NCI-H345 (cell line): ENCODE measurements at places on chromosomes 3 and 15.

- no peak for DNase-seq
These were observed 19.3 kb upstream of the STRIT1 start for GRCh38 chr3:155312781-155313180.

DNA sequence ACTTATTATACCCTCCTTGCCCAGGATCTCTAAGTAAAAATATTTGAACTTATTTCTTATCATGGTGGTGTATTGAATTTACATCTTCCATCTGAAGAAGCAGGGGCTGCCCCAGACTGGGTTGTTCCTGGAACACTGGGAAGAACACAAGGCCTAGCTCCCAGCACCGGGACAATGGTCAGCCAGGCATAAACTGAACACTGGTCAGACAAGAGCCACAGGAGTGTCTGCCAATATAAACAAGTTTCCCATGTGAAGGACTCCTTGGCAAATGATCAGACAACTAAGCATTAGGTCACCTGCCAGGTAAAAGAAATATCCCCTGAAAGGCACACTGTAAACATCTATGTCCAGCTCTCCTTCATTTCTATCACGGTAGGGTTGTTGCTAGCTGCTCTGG is 172.4 kb downstream of the ATP8B4 start:
- DNase-seq, result no peak

DNA sequence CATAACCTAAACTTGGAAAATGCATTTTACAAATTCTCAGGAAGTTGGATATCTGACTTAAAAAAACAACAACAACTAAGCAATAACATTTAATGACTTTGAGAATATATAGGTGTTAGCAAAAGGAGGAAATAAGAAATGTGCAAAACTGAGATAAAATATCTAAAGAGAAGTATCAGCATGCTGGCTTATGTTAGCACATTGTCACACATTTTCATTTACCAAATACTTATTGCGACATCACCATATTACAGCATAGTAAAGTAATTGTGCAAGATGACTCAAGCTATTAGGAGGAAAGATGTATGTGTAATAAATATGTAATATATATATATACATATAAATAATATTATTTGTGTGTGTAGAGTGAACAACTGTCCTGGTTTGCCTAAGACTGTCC is 9.2 kb downstream of the PTX3 start:
- DNase-seq, result no peak

DNA sequence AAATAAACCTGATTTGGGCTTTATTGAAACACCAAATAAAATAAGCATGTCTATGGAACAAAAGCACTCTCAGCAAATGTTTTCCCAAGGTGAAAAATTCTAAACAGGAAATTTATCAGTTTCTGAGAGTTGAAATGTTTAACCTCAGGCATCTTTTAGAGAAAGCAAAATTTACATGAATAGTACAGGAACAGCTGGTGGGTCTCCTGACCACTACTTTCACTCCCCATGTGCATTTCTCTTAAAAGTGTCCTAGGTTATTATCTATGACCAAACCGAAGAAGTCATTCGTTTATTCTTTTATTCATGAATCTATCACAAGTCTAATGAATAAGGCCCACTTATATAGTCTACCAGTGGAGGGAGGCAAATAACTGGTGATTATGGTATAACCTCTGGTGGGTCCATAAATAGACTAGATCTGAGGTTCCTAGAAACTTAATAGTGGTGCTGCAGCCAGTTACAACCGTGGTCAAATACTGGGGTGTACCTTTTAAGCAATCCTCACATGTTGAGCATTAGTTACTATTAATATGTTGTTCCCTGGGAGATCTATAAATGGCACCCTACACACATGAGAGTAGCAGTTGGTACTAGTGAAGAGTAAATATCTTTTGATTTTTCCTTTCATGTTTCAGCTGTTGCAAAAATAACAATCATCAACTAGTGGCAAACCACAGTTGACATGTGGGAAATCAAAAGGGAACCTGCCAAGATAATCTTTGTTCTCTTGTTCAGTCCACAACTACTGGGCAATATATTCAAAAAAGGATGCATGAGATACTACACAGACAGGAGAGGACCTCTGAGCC is 169.3 kb upstream of the STAC start:
- DNase-seq, result no peak

GRCh38 chr3:83953417-83954089 is 1005.2 kb upstream of the CADM2 start:
- no peak for DNase-seq

- DNase-seq, result no peak
These were observed 46.6 kb upstream of the OSBPL11 start for GRCh38 chr3:125641891-125642290.

GRCh38 chr3:184683900-184684560 is 27.8 kb downstream of the MAGEF1 start:
- DNase-seq, result no peak

- peak; percentile 27 for DNase-seq
These were observed at the start of gene DCLK3 for GRCh38 chr3:36763850-36764703. DCLK3 (minus strand) TSS chr3:36764553; CDS start chr3:36764263, 290 bp downstream.

- no peak for DNase-seq
These were observed 7.6 kb upstream of the COL8A1 start for GRCh38 chr3:99630815-99631214.

GRCh38 chr15:58501636-58502188 is 69.9 kb downstream of the LIPC start:
- no peak for DNase-seq

- no peak for DNase-seq
These were observed 17.7 kb downstream of the SLC25A20 start for GRCh38 chr3:48881006-48881405.

GRCh38 chr15:45262906-45263461 is 10.9 kb downstream of the SLC28A2 start:
- no peak for DNase-seq

DNA sequence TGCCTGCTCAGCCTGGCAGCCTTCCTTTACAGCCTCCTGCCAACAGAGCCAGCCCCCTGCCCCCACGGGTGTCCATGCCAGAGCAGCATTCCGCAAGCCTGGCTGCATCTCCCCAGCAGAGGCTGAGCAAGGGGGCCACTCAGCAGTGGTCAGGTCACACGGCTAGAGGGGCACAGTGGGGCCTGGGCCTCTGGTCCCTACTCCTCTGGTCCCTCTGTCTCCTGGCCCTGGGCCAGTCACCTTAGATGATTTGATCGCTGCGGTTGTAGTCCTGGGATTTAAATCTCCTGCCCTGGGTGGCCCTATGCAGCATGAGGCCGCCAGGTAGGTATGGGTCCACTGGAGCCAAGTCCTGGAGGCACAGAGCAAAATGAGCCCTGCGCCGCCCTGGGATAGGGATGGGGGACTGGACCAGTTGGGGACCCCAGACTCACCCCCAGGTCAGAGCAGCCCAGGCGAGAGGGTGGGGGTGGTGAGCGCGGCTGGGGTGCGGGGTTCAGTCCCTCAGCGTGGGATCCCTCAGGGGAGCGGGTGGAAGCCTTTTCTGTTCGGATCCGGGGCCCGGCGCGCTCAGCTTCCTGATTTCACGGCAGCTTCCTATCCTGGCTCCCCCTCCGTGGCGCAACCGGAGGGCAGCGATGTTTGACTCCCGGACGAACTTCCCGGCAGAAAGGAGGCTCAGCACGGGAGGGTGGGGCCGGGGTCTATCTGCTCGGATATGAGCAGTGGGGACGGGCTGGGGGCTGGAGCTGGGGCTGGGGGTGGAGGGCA is at the start of gene ZBTB47:
ZBTB47 (plus strand) TSS at position 138 of the 771 bp plus-strand sequence. CDS start 4,659 bp downstream, outside the sequence.
- DNase-seq, result no peak

DNA sequence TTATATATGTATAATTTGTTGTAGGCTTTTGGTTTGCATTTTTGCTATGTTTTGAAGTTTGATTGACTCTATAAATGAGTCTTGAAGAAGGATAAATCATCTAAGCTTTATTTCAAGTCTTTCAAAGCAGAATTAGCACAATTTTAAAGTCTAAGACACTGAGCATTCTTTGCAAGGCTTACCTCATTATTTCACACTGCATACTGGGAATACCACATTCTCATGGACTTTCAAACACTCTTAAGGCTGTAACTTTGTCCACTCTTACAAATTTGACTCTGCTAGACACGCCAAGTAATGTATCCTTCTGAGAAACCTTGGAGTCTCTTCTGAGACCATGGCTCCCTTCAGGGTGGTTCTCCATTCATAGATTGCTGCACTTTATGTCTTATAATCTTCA is 281.3 kb upstream of the COL8A1 start:
- DNase-seq, result no peak

- no peak for DNase-seq
These were observed 610.5 kb upstream of the ZNF385D start for GRCh38 chr3:22361521-22361920.

DNA sequence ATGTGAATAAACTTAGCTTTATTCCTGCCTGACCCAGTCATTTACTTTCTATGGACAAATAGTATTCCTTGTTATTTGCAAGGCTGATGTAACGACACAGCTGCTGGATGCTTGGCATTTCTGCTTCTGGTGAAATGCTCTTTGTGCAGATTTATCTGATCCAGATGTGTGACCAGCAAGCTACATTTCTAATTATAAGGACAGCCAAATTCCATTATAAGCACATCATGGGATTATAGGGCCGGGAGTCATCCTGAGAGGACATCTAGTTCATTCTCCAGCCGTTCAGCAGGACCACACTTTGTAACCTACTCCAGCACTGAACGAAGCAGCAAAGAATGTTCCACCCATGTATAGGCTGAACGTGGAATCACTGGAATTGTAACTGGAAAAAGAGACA is 42.9 kb downstream of the FNDC3B start:
- no peak for DNase-seq

DNA sequence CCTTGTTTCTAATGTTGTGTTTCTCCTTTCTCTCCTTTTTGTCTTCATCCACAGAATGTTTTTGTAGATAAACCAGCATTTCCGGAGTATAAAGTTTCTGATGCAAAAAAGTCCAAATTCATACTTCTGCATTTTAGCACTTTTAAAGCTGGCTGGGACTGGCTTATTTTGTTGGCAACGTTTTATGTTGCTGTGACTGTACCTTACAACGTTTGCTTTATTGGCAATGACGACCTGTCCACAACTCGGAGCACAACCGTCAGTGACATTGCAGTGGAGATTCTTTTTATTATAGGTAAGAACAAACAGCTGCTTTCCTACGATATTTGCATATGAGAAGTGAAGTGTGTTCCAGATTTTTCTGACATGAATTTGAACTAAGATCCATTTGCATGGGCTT is 199.4 kb downstream of the KCNH8 start:
- no peak for DNase-seq

GRCh38 chr3:124510290-124510689 is 220.0 kb upstream of the UMPS start:
- DNase-seq, result no peak

- no peak for DNase-seq
These were observed 35.8 kb downstream of the ZNF710 start for GRCh38 chr15:90036806-90037510.

- no peak for DNase-seq
These were observed 14.3 kb downstream of the FLNB start for GRCh38 chr3:58022490-58022889.

DNA sequence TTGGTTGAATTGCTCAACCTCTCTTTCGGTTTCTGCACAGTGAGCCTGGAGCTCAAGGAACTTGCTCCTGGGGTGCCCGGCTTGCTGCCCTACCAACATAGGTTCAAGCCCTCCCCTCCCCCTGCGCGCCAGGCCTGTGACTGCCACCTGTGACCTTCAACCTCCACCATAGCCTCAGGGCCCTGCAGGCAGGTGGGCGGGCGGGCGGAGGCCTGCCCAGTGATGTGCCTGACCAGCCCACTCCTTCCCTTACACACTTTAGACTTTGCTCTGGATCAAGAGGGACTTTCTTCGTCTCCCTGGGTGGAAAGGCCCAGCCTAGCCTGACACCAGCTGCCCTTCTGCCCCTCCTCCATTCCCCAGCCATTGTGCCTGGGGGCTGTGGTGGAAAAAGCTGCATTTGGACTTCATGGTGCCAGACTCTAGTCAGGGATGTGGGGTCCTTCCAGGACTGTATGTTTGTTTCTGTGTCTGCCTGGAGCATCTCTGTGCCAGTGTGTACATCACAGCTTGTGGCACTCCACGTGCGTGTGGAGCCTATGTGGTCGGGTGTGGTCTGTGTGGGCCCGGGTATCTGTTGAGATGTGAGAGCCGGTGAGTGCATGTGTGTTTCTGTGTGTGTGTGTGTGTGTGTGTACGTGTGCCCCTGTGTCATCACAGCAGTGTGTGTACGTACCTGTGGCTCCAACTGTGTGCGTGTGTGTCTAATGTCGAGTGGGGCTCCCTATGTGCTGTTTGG is 9.5 kb downstream of the PRKCD start:
- no peak for DNase-seq

GRCh38 chr3:14371573-14372474 is 30.6 kb upstream of the SLC6A6 start:
- peak; percentile 84 for DNase-seq

DNA sequence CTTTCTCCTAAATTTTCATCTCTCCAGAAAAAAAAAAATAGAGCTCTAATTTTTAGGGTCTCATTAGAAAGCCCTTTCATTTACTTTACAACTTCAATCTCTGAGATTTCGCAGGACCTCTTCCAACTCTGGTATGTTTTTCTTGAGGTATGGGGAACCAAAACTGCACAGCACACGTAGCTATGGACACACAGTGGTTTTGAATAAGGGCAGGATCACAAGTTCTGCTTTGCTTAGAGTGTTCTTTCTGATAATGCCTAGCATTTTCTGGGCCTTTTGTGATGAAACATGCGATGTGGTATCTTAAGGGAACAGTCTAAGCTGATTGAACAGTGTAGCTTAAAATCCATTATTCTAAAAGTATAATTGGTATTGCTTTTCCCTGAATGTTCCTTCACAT is 25.3 kb downstream of the ZNF592 start:
- DNase-seq, result no peak

GRCh38 chr3:115322901-115323300 is 175.8 kb upstream of the ZBTB20 start:
- DNase-seq, result no peak

DNA sequence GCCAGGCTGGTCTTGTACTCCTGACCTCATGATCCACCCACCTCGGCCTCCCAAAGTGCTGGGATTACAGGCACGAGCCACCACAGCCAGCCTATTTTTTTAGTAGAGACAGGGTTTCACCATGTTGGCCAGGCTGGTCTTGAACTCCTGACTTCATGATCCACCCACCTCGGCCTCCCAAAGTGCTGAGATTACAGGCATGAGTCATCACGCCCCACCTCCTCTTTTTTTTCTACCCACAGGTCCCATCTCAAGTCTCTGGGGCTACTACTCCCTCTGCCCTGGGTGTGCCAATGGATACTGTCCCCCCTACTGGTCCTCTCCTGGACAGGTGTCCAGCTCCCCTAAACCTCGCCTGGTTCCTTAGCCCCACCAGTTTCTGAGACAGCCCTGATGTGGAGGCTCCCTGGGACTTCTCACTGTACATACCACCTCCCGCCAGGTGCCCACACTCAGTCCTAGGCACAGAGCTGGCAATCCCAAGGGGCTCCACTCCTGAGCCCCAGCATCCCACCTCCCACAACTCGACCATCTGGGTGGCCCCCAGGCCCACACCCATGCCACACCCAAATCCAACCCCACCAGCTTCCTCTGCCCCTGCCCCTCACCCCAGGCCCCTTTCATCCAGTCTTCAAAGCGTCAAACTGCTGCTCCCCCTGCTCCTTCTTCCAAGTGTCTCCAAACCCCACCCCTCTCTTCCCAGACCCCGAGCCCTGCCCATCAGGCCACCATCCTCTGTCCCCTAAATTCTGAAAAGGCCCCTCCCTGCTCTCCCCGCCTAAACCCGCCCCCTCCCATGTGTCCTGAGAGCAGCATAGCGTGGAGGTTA is 13.1 kb upstream of the CYP11A1 start:
- no peak for DNase-seq
